ENCODE measurements at places on chromosomes 12 and 14.

DNA sequence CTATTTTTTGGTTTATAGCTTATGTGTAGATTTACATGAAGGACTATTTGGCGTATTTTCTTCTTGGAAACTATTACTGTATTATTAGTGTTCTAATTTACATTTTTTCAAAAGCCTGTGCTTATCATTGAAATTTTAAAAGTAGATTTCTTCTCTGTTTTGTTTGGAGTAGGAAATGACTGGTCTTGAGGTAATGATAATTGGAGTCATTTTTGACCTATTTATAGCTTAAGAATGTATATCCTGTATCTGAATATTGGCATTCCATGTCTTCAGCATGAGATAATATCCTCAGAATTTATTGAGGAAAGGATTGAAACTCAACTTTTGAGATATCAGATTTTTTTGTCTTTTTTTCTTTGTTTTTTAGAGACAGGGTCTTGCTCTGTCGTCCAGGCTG lies 193.4 kb downstream of the ERC1 start:
- DNase-seq: no peak

- no peak for DNase-seq
These were observed 27.4 kb downstream of the PCNX1 start for GRCh38 chr14:70934502-70935134.

- DNase-seq: no peak
These were observed 467.9 kb downstream of the TRHDE start for GRCh38 chr12:72740064-72740463.

DNA sequence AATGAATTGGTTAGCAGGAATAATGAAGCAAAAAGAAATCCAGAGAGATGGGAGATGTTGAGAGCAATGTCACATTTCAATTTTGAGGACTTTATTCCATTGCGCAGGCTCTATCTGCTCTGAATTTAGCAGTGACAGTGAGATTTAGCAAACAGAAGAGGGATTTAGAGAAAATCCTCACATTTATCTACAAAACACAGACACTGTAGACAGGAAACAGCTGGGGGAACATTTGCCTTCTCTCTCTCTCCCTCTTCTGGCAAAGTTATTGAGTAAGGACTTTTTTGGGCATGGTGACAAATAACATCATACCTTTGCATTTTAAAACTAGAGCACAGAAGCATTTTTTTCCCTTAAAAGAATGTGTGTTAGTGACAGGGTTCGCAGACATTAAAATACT lies at the start of gene IGF1:
Gene IGF1, minus strand, starts transcription at position 158 of the 400 bp plus-strand sequence. CDS start 182 bp downstream, outside the sequence.
- DNase-seq: no peak

- no peak for DNase-seq
These were observed 44.4 kb upstream of the PRIMA1 start for GRCh38 chr14:93832665-93833064.

DNA sequence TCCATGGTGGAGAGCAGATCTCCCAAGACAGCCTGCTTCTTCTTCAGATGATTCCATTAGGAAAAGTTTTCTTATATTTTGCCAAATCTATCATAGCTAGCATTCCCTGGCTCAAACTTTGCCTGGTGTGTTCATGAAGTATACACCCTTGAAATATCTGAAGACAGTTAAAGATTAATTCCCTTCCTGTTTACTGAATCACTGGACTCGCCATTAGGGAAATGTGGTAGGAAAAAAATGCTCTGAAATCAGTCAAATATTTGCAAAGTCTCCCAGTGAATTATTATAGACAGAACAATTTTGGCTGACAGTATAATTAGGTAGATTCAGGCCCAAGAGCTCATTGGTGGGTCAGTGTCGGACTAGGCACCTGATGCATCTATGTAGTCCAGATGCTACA lies 86.5 kb downstream of the PDZRN4 start:
- no peak for DNase-seq

- DNase-seq: no peak
These were observed 113.3 kb upstream of the SOX5 start for GRCh38 chr12:24062642-24063245.

DNA sequence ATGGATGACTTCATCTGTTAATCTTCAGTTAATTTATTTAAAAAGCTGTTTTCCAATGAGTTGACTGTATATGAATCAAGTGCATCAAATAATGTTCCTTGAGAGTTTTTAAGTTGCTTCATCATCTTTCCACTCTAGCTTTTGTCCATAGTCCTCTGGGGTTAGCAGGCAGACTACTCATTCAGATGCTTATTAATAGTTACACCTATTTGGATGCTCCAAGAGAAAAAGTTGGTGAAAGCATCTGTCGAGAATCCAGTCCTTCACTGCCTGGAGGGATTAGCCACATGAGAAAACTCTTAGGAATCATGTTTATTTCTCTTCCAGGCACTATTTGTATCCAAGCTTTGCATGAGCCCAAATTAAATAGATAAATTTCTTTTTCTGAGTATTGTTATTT lies 70.2 kb downstream of the DACT1 start:
- DNase-seq: no peak

- DNase-seq: no peak
These were observed 28.0 kb upstream of the METAP2 start for GRCh38 chr12:95445884-95446505.

- no peak for DNase-seq
These were observed 575 bp downstream of the TRAF3 start for GRCh38 chr14:102777711-102778337.

Data from SHP77 treated with DMSO at 0.1 percent for 48 hours (cell line).